ENCODE measurements at places on chromosomes 2 and 18. TPM values are rescaled to one million over a fixed set of nuclear protein-coding genes. Genes with fewer than 3 reads are reported as not detected.
A peak's percentile ranks its signal among the peaks of the same experiment; 100 is the strongest.

SIX2 gene
- total RNA-seq, result 12.2 TPM

- no peak for DNase-seq
Measured at GRCh38 chr2:152042636-152043615, 55.9 kb downstream of the CACNB4 start.

GPR55 gene
- not detected for total RNA-seq

TGFBRAP1 gene
- total RNA-seq, result 13.4 TPM

MAPK4 gene
- 0.17 TPM for total RNA-seq

DNMT3A gene
- total RNA-seq, result 17.7 TPM

DNA sequence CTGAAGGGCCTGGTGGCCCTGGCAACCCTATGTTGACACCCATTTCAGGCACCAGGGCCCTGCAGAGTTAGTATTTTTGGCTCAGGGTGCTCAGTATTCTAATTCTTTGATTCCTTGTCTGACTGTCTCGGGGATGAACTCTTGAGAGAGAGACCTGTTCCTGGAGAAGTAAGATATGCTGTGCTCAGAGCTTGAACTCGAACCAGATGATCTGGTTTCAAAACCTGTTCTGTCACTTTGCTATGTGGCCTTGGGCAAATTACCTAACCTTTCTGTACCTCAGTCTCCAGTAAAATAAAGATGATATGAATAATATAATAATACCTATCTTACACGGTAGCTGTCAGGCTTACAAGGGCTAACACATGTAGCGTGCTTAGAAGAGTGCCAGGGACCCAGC lies 294.2 kb downstream of the DYSF start:
- DNase-seq, result no peak

DNA sequence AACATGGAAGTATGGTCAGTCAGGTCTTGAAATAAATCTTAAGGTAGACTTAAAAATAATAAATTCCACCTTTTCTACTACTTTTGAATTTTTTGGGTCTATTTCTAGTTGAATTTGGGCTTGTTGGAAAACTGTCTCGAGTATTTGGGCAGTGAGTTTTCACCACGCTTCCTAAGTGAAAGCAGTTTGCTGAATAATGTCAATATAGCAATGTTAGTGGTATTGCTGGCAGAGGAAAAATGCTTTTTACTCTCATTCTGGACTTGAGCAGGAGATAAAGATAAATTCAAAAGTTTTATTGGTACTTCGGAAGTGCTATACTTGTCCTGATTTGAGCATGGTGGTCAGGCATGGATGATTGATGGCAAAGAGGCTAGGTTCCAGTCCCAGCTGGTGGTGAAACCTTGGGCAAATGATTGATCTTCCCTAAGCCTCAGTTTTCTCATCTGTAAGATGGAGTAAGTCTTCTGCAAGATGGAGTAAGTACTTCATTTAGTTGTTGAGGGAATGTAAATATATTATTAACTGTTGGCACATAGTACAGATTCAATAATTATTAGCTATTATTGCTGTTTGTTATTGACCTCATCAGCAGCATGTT lies 503.5 kb upstream of the ZEB2 start:
- DNase-seq, result no peak

DNA sequence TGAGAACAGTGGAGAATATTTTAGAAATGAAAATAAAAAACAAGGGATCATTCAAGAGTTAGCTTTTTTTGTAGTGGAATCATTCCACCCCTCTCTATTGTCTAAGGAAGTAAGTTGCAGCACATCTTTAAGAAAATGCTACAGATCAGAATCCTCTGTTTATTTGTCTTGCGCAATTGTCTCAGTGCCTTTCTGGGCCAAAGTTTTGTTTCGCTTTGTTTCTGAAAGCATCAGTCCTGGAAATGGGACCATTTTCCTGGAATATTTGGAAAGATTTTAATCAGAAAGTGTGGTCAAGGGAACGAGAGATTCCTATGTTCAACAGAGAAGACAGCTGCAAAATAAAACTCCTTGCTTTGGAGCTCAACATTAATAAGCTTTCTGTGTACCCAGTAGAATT lies 74.0 kb downstream of the NRXN1 start:
- DNase-seq, result no peak

CABLES1 gene
- 7.8 TPM for total RNA-seq

DNA sequence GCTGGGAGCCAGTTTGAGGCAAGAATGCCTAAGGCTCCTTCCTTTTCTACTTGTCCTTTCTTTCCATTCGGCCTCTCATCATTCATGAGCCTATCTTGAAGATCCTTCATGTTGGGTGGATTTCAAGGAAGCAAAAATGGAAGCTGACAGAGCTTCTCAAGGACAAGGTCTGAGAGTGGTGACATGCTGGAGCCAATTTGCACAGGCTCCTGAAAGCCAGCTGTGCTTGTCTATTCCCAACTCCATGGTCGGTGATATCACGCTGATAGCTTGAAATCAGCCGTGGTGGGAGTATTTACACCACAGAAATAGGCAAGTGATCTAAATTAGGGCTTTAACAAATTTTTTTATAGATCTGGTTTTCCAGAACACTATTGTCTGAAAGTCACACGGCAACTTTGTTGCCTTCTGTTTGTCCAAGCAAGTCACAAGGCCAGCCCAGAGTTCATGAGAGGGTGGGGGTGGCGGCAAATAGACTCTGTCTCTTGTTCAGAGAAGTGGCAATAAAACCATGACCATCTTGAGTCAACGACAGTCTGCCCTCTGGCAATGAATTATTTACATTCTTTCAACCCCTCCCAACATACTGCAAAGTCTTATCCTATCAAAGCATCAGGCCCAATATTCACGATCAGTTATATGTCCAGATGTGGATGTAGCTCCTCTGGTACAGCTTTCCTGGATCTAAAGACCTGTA lies 49.9 kb upstream of the SLC35F5 start:
- DNase-seq, result no peak

DNA sequence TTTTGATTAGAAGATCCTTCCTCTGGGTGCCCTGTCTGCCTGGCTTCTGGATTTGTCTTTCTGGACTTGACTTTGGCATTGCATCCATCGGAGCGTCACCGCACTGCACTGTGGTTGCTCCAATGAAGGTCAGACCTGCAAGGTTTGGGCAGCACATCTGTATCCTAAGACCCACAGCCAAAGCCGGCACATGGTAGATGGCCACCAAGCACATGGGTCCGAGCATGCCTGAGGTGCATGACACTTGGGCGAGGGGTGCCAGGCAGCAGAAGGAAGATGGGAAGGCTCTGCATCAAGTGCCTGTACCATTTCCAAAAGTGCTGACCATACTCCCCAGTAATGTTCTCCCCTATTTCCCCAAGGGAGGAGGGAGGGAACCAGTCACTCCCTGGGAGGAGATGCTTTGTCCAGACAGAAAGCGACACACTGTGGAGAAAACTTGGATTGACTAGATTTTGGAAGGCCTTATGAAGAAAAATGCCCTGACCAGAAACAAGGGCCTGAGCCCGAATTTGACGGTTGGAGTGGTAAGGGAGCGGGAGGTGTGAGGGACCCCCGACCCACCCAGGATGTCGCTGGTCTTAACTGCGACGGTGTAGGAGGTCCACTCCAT lies 149.9 kb downstream of the LOXHD1 start:
- DNase-seq, result no peak

DNA sequence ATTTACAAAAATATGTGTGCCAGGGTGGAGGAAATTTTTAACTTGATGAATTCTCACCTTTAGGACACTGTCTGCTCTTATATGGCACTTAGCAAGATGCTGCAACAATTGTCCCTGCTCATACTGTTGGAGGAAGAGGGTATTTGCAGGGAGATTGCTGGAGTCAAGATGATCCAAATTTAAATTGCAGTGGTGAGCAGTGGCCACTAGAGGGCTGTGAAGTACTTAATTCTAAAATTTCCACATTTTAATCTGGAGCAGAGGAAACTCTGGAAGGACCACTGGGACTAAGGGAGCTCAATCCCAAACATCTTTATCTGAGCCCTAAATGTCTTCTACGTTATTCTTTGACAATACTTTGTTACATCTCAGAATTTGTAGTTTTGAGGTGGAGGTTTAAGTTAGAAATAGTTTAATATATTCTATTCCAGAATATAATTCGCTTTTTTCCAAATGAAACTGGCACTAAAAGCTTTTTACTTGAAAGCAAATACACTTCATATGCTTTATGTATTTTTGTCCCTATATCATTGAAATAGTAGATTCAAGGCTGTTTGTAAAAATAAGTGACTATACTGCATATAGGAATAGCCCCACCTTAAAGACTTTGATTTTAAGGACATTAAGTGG lies 33.0 kb upstream of the PTH2R start:
- peak; percentile 25 for DNase-seq
